ENCODE measurements at places on chromosomes 1 and 21.

DNA sequence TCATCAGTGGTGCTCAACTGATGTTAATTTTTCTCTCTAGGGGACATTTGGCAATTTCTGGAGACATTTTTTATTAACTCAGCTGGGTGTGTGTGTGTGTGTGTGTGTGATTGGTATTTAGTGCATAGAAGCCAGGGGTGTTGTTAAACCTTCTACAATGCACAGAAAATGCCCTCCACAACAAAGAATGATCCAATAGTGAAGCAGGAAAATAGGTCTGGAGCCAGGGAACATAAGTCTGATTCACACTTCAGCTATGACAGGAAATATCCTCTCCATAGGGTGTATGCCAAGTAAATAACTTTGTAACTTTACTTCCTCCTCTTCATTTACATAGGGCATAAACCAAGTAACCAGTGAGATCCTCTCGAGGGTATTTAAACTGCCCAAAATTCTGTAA lies 25.1 kb upstream of the TMEM61 start:
- no peak for DNase-seq

DNA sequence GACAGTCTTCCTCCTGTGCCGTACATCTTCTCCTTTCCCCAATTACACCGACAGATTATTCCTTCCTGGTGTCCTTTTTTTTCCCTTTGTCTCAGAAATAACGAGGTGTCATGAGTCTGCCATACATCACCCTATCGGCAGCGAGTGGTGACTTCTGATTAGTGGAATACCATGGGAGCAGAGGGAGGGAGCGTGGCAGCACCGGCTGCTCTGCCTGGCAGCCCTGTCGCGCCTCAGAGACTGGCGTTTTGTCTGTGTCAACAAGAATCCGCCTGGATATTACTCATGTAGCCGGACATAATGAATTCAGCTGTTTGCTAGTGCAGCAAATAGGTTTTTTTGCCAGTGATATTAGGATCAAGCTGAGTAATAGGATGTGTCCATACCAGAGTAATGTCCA lies 51.8 kb downstream of the UTP25 start:
- DNase-seq: peak; percentile 89

DNA sequence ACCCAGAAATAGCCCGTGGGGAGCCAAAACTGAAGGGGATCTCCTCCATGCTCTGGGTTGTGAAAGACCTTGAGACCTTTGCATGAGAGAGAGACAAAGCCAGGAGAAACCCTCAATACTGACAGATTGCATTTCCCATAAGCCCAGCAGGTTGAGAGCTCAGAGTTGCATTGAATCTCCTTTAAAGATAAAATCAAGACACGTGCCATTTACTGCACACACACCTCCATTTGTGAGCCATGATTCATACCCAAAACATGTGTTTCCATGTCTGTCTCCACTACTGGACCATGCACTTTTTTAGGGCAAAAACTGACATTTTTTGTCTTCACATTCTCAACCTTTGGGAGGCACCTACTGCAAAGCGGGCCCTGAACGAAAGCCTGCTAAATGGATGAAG lies 144.0 kb upstream of the NRIP1 start:
- no peak for DNase-seq

- no peak for DNase-seq
These were observed 344.6 kb downstream of the RYR2 start for GRCh38 chr1:237386362-237387143.

DNA sequence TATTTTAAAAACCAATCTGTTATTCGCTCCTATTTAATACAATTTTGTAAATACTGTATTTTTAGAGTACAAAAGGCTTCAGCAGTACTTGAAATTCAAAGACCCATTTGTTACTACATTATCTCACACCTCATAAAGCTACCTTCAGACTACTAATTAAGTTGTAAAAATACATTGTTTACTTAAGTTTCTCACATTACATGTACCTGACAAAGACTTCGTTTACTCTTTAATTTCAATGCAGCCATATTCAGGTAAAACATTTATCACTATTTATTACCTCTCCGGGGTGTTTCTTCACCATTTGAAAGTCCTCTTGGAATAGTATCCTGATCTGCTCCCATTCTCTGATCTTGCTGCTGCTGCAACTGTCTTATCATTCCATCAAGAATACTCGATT lies 55.2 kb downstream of the BRWD1 start:
- no peak for DNase-seq

- DNase-seq: no peak
These were observed 2.0 kb downstream of the INAVA start for GRCh38 chr1:200896531-200897196.

DNA sequence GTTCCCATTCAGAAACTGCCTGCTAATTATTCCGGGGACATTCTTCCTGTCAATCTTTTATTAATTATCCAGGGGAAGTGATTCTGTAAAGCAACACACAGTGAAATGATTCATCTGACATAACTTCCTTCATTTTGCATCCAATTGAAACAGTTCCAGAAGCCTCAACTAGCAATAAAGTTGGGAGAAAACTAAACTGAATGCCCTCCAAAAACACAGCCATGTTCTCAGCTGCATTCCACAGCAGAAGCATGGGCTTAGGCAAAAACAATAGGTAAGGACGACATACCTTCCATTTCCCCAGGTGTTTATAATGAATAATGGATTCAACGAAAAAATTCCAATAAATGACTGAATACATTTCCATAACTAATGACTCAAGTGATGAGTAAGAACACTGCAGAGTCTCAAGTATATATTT lies 36.9 kb upstream of the TARBP1 start:
- DNase-seq: no peak

DNA sequence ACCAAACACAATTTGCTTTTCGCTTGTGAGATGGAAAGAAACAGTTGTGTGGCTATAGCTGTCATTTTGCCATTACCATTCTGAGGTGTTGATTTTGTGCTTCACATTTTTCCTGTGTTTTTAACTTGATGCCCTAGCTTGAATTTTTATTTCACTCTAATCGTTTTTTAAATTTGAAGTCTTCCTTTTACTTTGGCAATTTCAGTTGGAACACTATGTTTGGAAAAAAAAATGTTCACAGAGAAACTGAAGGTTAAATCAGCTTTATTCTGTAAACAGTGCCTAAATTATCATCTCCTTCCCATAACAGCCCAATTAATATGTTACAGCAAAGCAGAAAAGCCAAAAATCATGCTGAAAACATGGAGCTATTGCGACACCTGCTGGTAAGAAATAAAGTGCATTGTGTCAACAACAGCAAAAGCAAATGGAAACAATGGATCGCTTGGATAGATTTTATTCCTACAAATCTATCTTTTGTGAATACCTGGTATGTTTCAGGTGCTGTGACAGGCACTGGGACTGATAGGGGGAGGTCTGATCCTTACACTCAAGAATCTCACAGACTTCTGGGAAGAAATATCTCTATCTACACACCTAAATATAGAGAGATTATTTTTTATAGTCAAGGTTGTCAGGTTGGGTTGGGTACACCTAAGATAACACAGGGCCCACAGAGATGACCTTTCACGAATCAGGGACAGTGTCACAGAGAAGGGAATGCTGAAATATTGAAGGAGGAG lies 16.2 kb upstream of the ERICH3 start:
- peak; percentile 54 for DNase-seq

GRCh38 chr1:56469640-56470371 lies 109.6 kb downstream of the PLPP3 start:
- no peak for DNase-seq

DNA sequence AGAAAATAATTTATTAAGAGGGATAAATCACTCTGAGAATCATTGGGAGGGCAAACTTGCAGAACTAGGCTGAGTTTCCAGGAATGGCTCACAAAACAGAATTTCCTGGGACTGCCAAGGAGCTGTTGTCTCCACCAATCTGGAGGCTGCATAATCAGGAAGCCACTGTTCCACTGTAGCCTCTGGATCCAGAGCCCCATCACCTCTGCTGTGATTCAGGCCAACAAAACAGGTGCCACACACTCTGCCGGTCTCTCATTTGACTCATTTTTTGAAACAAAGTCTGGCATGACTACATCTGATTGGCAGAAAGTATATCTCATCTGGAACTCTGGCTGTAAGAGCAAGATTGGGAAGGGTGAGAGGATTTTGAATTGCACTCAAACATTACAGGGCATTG lies 178.9 kb upstream of the C1orf105 start:
- DNase-seq: no peak

GRCh38 chr1:188668083-188668482 lies 1809.6 kb downstream of the BRINP3 start:
- DNase-seq: no peak

- no peak for DNase-seq
These were observed 36.1 kb downstream of the CLSTN1 start for GRCh38 chr1:9787702-9788101.

DNA sequence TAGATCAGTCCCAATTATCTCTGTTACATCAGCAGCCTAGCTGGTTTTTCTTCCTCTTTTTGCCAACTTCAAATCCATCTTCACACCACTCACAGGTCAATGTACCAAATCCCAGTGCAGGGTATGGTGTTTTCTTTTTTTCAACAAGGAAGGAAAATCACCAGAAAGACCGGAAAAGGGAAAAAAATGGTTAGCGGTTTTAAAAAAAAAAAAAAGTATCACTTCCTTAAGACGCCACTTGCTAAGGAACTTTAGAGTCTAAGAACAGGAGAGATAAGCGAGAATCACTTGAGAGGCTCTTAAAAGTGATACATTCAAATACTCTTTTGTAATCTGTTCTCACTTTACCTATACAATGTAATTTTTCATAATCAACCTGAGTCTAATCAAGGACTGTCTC lies 3.1 kb upstream of the OR10J1 start:
- DNase-seq: peak; percentile 20

GRCh38 chr21:14114251-14114650 lies 96.5 kb downstream of the LIPI start:
- DNase-seq: no peak

DNA sequence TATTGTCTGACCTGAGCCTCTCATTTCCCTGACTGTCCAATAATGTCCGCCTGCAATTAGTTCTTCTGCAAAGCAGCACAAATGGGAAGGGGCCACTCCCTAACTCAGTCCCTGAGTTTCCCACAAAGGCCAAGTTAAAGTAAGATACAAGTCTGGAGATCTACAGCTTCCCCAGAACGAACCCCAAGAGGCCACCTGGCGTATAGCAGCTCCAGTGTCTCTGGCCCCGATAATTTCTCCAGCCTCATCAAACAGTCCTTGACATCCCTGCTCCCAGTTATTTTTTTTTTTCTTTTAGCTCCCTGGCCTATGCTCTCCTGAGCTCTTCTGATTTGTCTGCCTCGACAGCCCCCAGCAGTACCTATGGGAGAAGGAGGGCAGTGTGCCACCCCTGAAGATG lies 8.1 kb upstream of the ACKR1 start:
- no peak for DNase-seq

DNA sequence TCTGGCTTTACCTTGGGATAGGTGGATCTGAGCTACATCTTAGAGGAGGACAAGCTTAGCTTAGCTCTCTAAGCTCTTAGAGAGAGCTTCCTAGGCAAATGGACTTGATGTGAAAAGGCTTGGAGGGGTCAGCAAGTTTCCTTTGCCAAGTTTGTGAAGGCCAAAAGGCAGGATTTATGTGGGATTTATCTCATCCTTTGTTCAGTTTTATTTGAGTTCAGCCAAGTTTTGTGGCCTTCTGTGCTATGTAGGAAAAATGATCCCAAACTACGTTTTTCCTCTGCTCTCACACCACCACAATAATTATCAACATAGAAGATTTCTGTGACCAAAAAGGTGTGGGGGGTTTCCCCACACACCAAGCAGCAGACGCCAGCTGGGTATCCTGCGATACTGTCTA lies 26.0 kb upstream of the RNF11 start:
- DNase-seq: no peak

DNA sequence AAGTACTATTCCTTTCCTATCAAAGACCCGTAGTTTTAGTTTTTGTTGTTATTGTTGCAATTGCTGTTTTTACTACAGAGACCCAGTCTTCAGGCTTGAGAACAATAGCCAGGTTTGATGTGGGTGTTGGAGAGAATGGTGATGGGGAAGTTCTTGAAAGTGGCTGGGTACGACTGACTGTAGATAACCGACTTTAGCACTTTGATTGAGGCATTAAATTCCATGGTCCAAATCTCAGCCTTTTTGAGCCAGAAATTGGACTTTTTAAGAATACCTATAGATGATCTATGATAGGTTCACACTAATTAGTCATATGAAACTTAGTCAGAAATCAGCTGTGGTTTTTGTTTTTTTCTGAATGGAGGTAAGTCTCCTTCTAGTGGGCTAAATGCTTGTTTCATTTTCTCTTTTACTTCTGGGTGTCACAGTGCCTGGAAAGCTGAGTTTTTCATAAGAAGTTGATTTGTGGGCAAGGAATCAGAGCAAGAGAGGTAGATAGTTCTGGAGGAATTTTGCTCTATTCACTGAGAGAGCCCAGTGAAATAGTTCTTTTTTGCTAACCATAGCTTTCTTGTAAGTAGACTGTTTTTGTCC lies 2.8 kb downstream of the PPIH start:
- DNase-seq: no peak

DNA sequence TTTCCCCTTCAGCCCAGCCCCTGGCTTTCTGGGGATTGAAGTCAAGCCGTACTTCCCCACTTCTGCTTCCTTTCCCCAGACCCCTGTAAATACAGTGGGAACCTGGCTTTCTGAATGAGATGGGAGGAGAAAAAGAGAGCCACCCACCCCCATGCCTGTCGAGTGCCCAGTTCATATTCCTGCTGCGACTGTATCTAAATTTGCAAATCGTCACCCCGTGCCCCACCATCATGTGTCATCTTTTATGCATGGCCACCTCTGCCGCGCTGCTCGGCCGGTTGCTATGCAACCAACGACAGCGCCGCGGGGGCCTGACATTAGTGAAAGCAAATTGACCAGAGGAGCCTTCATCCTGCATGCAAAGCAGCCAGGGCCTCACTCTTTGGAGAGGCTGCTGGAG lies 143.0 kb downstream of the ELAVL4 start:
- DNase-seq: no peak

DNA sequence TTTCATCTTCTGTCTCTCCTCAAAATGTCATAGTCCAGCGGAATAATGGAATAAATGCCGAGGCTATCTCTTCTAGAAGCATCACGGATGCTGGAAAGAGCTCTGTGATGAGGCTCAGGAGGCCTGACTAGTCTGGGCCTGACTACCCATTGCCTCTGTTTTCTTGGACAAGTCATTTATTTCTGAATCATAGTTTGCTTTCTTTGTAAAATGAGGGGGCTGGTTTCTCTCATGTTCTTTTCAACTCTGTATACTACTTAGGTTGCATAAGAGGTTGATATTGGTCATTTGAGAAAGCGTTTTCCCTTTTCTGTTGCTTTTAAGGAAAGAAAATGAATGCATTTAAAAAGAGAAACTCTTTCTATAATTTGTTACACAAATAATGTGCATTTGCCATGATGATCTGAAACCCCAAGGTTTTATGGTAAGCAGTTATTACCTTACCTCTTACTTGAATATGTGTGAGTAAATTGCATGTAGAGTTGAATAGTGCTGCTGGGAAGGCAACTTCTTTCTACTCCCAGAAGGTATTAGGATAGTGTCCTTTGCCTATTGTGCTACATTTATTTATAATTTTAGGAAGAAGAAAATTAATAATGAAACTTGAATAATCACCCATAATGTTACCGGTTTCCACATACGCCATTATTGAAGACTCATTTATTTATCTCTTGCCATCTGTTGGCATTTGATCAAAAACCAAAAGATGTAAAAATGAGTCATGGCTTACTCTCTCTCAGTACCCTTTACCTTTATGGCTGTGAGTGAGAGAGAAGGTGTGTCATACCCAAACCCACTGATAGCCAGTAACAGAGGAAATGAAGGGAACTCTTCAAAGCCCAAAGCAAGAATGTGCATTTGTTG lies 179.1 kb downstream of the FASLG start:
- no peak for DNase-seq

- DNase-seq: no peak
These were observed 4.1 kb upstream of the TMEM240 start for GRCh38 chr1:1544544-1544943.

GRCh38 chr1:198913667-198914066 lies 274.8 kb downstream of the PTPRC start:
- no peak for DNase-seq

- DNase-seq: no peak
These were observed 1369.1 kb upstream of the ADGRL4 start for GRCh38 chr1:80375662-80376061.
